Activated CD4-positive, alpha-beta T cell treated with anti-CD3 and anti-CD28 coated beads, Interleukin-2, Interleukin-6, amounts not matched to agents 100 ng/mL and 50 ng/mL, durations not matched to agents 16 hours and 8 hours (primary cell): ENCODE measurements at places on chromosomes 5 and 9.

- DNase-seq, result no peak
Measured at GRCh38 chr9:2761424-2761823, 44.1 kb downstream of the KCNV2 start.

GRCh38 chr5:77080905-77081304 is 6.2 kb downstream of the ZBED3 start:
- no peak for DNase-seq

DNA sequence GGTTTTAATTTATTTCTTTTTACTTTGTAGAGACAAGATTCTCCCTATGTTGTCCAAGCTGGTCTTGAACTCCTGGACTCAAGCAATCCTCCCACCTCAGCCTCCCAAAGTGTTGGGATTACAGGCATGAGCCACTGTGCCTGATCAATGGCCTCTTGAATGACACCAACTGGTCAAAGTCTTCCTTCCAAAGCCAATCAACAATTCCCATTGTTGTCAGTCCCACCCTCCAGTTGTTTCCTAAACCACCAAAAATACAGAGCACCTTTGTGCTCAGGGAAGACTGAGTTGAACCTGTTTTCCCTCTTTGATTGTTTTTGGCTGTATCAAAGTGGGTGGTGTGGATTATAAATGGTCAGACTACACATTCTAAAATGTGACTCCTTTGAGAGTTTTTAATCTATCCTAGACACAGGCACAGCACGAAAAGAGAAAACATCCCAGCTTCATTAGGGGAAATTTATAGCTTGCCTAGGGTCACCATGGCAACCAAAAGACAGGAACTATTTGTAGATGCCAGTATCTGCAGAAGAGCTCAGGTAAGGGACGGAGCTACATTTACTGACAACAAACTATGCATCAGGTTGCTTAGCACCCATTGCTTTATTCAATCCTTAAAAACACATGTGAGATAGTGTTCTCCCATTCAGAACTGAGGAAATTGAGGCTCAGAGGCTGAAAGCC is 27.6 kb upstream of the ATP6V1G1 start:
- no peak for DNase-seq

- DNase-seq, result no peak
Measured at GRCh38 chr9:25703701-25704357, 25.6 kb upstream of the TUSC1 start.

GRCh38 chr5:81878333-81878732 is 93.5 kb upstream of the ATG10 start:
- DNase-seq, result no peak

GRCh38 chr5:62886603-62887315 is 308.1 kb downstream of the LRRC70 start:
- DNase-seq, result no peak

- peak; percentile 71 for DNase-seq
Measured at GRCh38 chr5:66814146-66814991, 218.2 kb downstream of the MAST4 start.

DNA sequence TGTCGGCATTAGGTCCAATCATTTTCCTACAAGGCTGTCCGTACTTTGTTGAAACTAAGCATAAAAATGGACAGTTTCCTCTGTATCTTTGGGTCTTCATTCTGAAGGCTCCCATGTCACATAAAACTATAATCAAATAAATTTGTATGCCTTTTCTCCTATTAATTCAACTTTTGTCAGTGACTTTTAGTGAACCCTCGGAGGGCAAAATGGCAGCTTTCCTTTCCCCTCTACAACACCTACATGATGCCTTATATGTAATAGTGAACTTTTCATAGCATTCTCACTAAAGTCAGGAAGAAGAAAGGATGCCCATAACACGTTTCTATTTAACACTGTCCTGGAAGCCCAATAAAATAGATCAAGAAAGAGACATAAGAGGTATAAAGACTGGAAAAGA is 5.1 kb upstream of the AGXT2 start:
- DNase-seq, result no peak

DNA sequence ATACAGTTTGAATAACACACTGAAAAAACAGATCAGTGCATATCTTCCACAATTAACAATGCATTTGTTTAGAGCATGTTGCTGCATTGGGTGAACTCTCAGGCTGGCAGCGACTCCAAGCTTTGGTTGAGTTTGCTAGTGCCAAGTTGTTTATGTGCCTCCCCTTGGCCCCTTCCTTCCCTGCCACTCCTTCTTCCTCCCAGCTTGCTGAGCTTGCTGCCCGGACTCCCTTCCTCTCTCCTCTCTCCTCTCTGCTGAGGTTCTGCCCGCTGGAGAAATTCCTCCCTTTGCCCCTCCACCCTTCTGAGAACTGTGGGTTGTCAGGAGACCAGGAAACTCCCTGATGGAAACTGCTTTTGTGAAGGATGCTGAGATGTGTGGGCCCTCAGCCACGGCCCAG is 247.3 kb downstream of the PDZD2 start:
- DNase-seq, result no peak

DNA sequence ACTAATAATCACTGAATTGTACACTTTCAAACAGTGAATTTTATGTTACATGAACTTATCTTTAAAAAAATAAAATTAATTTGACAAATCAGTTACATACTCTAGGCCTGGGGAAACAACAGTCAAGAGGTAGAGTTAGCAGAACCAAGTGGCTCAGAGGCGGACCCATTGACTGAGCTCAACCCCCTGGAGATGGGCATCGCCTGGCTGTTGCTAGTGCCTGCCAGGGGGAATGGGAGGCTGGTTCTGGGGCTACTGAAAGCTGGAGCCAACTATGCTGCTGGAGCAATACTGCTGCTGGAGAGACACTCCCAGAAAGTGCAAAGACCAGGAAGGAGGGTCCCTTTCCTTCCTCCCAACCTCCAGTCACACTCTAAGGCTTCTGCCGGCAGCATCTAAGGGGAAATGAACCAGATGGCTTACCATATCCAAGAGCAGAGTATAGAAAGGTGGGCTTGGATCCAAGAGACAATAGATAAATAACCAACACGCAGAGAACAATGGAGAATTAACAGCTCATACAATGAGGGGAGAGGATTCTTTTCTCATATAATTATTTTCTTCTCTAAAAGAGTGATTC is 40.3 kb upstream of the ANKRD55 start:
- no peak for DNase-seq

- DNase-seq, result no peak
Measured at GRCh38 chr5:44499381-44499780, 110.2 kb upstream of the FGF10 start.

DNA sequence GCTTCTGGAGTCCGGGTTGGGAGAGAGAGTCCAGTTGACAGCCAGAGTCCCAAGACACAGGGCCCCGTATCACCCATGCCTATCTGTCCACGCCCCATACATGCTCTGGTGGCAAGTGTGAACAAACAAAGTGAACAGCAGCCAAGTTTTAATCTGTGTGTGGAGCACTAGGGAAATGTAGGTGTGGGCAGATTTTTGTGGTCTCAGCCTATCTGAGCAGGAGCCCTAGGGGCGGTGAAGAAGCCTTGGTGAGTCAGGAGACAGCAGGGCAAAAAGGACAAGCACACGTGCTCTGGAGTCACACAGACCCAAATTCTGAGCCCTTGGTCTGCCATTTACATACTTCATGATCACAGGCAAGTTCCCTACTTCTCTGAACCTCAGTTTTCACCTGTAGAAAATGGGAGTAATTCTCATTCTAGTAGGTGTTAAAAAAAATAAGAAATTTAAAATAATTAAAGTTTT is 23.2 kb downstream of the EGR1 start:
- DNase-seq, result no peak

GRCh38 chr9:134971696-134972095 is 54.0 kb upstream of the FCN1 start:
- DNase-seq, result no peak

DNA sequence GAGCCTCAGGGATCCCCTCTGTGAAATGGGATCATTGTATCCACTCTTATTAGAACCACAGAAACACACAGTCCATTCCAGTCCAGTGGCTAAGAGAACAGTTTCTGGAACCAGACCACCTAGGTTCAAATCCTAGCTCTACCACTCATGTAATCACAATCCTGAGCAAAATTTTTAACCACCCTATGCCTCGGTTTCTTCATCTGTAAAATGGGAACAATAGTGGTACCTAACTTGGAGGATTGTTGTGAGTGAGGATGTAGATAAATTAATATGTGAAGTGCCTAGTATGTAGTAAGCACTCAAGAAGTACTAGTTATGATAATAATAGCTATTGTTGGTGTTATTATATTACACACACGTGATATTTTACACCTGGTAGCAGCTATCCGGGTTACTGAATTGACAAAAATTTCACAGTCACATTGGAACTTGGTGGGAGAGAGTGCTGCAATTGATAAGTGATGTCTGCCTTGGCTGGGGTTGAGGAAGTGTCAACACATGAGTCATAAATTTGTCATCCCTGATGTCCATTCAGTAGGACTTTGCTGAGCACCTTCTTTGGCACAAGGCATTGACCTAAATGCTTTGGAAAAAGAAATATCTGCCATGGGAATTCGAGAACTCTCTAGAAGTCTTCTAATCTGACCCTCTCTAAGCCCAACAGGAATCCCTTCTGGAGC is 68.4 kb downstream of the COL27A1 start:
- no peak for DNase-seq

DNA sequence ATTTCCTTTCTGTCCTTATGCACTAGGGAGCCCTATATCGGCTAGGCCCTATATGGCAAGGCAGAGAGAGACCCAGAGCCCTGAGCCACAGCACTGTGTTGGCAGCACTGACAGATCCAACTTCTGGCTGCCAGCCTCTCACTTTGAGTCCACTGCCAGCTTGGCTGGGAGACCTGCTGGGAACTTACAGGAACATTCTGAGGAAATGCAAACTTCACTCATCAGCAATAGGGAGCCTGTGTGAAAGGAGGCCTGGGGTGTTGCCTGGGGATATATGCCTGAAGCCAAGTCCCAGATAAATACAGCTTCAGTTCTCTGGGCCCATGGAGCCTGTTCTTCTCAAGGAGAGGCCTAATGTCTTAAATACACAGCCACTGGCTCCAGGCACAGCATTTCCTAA is 78.0 kb downstream of the ADRB2 start:
- DNase-seq, result no peak

DNA sequence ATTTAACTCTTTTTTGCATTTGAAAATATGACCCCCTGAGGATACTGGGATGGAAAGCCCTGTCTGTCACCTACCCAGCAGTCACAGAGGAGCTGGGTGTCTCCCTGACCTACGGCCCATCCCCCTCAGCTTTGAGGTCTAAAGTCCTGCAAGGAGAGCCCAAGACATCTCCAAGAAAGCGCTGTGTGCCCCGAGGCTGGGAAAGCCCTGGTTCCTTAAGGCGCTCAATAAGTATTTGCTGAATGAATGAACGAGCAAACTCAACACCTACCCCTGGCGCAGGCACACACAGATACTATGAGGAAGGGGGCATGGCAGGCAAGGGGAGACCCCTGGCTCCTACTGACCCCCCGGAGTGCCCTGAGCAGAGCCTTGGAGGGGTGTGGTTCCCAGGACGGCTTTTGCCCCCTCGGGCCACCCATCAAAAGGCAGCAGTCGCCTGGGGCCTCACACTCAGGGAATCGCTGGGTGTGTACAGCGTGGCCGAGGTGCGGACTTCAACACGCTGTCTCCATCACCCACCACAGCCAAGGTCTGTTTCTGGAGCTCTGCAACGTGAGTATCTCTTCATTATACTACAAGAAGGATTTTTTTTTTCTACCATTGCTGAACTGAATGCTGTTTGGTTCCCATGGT is 211.6 kb downstream of the ERCC6L2 start:
- no peak for DNase-seq

DNA sequence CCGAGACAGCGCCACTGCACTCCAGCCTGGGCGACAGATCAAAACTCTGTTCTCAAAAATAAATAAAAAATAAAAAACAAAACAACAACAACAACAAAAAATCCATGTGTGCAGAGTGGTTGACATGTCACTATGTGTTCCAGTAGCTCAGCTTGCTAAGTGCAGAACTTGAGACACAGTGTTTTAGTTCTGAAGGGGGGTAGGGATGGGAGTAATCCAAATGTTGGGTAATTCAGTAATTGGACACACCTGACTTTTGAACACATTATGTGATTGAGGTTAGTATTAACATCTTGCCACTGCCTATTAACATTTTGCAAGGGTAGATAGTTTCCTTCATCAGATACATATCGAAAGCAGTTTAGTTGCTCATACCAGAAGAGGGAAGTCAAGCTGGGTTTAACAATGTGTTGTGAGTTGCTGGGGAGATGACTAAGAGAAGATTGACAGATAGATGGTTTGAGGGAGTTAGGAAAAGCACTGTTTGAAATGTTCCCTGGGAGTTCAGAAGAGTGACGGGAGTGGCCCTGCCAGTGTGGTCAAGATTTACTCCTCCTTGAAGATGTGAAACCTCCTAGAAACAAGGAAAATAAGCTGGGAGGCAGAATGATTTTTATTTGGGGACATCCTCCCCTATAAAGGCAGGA is 928 bp downstream of the HACD4 start:
- peak; percentile 84 for DNase-seq
